ENCODE measurements at places on chromosomes 7 and 10. TPM values are rescaled to one million over a fixed set of nuclear protein-coding genes. Genes with fewer than 3 reads are reported as not detected.

GRCh38 chr10:8146650-8147049 is 92.2 kb downstream of the GATA3 start:
- peaks cover 2% of the 10 kb centered on the region for H3K4me1 ChIP-seq
- DNase-seq = no peak
- no peak overlapping the region for H3K27ac ChIP-seq
- peaks cover 57% of the 10 kb centered on the region for H3K27me3 ChIP-seq
- no peaks in the 10 kb centered on the region for H3K36me3 ChIP-seq

GRCh38 chr10:359762-360161 is 224.5 kb downstream of the ZMYND11 start:
- no peak overlapping the region for H3K4me3 ChIP-seq
- no peaks in the 10 kb centered on the region for H3K27me3 ChIP-seq
- peaks cover 35% of the 10 kb centered on the region for H3K36me3 ChIP-seq
- H3K27ac ChIP-seq = peak overlapping the region; percentile 65
- peaks cover 24% of the 10 kb centered on the region for H3K4me1 ChIP-seq

DNA sequence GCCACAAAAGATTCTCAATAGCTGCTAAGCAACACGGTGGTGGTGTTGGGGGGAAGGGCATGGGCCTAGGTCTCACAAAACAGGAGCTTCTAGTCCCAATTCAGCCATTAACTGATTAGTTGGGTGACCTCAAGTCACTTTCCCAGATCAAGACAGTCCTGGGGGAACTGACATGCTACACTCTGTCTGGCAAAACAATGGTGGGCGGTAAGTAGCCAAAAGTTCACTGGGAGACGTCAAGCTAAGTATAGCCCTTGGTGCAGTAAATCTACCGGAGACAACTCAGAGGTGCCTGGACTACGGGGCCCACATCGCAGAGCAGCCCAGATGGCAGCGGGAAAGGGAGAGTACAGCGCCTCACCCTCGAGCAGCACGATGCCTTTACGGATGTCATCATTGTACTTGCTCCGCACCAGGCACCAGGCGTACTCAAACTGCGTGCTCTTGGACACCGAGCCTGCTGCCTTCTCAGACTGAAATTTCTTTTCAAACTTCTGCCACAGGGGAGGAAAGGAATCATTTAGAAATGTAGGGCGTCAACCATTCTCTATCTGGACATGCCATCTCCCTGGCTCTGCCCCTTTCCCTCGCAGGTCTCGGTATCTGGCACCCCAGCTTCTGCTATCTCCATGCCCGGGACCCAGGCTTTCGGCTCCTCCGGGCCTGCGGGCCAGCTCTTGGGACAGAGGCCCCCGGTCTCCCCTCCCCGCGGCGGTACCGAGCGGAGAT is 1.1 kb downstream of the FIS1 start:
- DNase-seq = no peak
- H3K4me3 ChIP-seq = peak overlapping the region; percentile 97
- peaks cover 7% of the 10 kb centered on the region for H3K36me3 ChIP-seq
- peaks cover 13% of the 10 kb centered on the region for H3K4me1 ChIP-seq
- H3K27ac ChIP-seq = peak overlapping the region; percentile 56
- H3K27me3 ChIP-seq = no peaks in the 10 kb centered on the region

DNA sequence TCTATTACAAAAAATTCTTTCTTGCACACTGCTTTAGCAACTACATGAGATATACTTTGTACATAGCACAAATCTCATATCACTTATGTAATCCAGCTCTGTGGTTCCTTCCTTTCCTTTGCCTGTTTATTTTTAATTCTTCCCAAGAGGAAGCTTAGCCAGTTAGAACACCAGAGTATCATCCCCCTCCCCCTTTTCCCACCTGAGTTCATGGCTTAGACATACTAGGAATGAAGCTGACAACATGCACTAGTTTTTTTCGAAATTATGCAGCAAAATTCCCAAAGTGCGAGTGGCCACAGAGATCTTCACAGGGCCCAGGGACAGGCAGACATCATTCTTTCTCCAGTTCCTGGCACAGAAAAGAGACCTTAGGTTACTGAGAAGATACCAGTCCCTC is 17.8 kb downstream of the CAV1 start:
- H3K36me3 ChIP-seq = no peaks in the 10 kb centered on the region
- no peak overlapping the region for H3K4me3 ChIP-seq
- DNase-seq = no peak
- no peak overlapping the region for H3K27ac ChIP-seq

DNA sequence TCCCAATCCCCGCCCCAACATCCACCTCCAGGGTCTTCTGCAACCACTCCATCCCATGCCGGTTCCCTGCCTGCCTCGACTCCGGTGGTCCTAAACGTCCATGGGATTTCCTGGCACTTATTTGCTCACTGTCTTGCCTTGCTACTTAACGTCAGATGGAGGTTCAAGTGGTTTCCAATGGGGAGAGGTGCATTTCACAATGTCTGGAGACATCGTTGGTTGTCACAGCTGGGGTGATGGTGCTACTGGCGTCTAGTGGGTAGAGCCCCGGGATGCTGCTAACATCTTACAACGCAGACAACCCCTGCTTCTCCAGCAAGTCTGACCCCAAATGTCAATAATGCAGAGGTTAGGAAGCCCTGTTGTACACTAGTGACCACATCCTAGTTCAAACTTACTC is 82.9 kb upstream of the ANLN start:
- no peak overlapping the region for H3K27ac ChIP-seq
- DNase-seq = no peak
- H3K4me3 ChIP-seq = no peak overlapping the region
- peaks cover 1% of the 10 kb centered on the region for H3K36me3 ChIP-seq

DNA sequence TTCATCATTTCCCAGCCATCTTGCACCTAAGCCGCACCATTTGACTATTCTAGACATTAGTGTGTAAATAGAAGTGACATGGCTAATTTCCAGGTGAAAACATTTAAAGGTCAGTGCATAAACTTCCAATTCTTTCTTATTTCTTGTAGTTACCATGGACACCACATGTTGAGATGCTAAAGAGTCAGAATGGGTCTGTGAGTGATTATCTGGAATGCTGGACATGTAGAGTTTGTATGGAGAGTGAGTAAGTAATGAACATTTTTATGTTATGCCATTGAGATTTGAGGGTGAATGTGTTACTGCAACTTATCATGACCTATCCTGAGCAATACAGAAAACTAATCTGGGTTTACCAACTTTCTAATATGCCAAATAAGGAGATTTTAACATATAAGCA is 60.4 kb downstream of the MEOX2 start:
- no peak for DNase-seq
- H3K4me3 ChIP-seq = no peak overlapping the region
- H3K4me1 ChIP-seq = no peaks in the 10 kb centered on the region
- H3K36me3 ChIP-seq = no peaks in the 10 kb centered on the region
- no peak overlapping the region for H3K27ac ChIP-seq

DNA sequence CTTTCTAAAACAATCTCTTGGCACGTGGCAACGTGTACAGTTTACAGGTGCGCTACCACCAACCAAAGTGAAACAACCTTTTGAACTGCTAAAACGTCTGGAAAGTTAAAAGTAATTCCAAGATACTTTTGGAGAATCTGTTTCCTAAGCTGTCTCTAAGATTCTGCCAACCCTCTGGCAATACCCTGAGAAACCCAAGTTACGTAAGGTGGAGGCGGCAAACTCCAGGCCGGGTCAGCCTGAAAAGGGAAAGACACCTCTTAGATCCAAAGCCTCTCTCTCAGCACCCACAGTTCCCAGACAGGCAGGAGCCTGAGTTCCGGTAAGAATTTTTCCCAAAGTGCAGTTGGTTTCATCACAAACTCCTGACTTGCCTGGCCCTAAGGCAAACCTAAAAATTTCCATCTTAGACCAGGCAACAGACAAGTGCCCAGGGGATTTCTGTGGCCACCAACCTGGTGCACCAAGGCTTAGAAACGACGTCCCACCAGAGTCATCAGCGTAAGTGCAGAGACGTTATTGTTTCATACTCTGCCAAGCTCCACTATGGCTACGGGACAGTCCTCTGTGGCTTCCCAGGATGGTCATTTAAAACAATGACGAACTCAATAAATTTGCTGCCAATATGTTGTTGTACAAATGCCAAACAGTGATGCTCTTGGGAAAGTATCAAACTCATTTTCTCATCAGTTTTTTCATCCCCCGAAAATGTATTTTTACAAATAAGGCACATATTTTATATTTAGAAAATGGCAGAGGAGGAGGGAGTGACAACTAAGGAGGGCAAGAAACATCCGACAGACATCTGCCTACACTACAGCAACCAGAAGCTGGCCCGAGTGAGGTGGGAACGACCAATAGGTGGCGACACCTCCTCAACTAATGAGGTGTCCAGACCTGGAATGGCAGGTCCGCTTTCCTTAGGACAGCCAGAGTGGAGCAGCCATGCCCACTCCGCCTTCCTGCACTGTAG is 205.8 kb upstream of the FRMD4A start:
- H3K4me3 ChIP-seq = no peak overlapping the region
- peaks cover 10% of the 10 kb centered on the region for H3K36me3 ChIP-seq
- peaks cover 24% of the 10 kb centered on the region for H3K4me1 ChIP-seq
- DNase-seq = peak; percentile 59

DNA sequence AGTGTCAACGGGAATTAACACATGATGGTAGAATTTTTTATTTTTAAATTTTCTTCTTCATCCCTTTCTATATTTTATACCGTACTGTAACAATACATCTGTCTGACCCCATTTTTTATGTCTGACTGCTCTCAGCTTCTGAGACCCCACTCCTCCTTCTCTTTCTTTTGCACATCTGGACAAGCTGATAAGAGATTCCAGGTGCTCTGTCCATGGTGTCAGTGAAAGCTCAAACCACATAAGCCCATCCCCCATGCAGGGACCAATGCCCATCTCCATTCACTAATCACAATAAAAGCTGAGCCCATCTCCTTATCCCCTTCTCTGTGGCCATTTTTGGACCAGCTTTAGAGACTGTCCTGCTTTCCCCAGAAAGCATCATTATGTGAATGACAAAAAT is 8.7 kb downstream of the GSDME start:
- DNase-seq = no peak
- no peak overlapping the region for H3K4me3 ChIP-seq
- no peaks in the 10 kb centered on the region for H3K27me3 ChIP-seq
- peaks cover 19% of the 10 kb centered on the region for H3K36me3 ChIP-seq
- no peak overlapping the region for H3K27ac ChIP-seq

GRCh38 chr7:108103558-108104298 is 26.4 kb downstream of the LAMB4 start:
- no peak for DNase-seq
- peaks cover 8% of the 10 kb centered on the region for H3K4me1 ChIP-seq
- H3K36me3 ChIP-seq = no peaks in the 10 kb centered on the region

GRCh38 chr7:42940985-42941847 is 9.0 kb downstream of the MRPL32 start:
- H3K27me3 ChIP-seq = no peaks in the 10 kb centered on the region
- H3K36me3 ChIP-seq = peaks cover 6% of the 10 kb centered on the region
- H3K27ac ChIP-seq = no peak overlapping the region
- DNase-seq = peak; percentile 72
- no peak overlapping the region for H3K4me3 ChIP-seq

- no peaks in the 10 kb centered on the region for H3K36me3 ChIP-seq
- DNase-seq = peak; percentile 74
- H3K4me1 ChIP-seq = no peaks in the 10 kb centered on the region
- peaks cover 35% of the 10 kb centered on the region for H3K27me3 ChIP-seq
These were observed 7.5 kb upstream of the RBP3 start for GRCh38 chr10:47340608-47341170.

- DNase-seq = no peak
- H3K36me3 ChIP-seq = no peaks in the 10 kb centered on the region
- H3K4me3 ChIP-seq = no peak overlapping the region
- no peaks in the 10 kb centered on the region for H3K4me1 ChIP-seq
These were observed 190.4 kb downstream of the AHR start for GRCh38 chr7:17488829-17489228.

GRCh38 chr7:137434946-137435345 is 91.4 kb upstream of the PTN start:
- H3K4me3 ChIP-seq = no peak overlapping the region
- H3K36me3 ChIP-seq = no peaks in the 10 kb centered on the region
- peaks cover 2% of the 10 kb centered on the region for H3K4me1 ChIP-seq
- DNase-seq = no peak

DNA sequence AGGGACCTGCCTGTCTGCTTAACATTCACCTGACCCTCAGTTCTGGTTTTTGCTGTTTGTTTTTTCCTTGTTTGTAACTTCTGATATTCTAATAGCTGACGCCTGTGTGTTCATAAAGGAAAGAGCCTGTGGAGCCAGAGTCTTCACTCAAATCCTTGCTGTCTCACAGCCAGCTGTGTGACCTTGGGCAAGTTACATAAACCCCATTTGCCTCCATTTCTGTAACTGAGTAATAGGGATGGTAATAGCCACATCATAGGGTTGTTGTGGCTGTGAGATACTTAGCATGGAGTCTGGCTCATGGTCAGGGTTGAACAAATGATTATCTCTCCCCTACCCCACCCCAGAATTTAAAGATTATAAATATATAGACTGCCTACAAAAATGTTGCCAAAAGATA is 27.0 kb downstream of the WBP1L start:
- H3K36me3 ChIP-seq = no peaks in the 10 kb centered on the region
- H3K4me1 ChIP-seq = peaks cover 32% of the 10 kb centered on the region
- no peak for DNase-seq
- no peak overlapping the region for H3K27ac ChIP-seq
- H3K4me3 ChIP-seq = no peak overlapping the region

GRCh38 chr7:71770269-71770907 is 638.4 kb downstream of the GALNT17 start:
- H3K4me1 ChIP-seq = no peaks in the 10 kb centered on the region
- H3K27me3 ChIP-seq = peaks cover 4% of the 10 kb centered on the region

DNA sequence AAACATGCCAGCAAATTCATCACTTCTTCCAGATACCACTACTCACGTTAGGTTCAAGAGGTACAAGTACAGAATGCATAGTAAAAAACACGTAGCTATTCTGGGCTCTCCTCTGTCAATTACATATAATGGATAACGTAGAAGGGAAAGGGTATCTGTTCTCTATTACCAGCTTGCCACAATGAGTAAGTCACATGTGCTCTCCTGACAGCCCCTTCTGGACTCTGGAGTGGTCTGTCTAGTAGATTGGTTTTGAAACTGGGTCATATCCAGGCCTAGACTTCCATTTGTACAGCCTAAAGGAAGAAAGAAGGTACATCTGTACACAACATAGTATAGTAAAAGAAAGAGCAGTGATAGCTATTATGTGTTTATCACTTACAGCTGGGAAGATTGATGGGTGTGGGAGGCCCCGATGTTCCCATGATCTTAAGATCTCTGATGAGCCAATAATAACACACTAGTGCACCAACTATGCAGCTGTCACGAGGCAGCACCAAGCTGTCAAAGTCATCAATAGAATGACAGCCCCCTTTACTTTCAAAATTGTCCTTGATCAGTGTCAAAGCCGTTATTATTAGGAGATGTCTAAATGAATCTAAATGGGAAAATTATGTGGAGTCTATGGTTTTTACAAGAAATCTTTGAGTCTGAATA is 161.9 kb upstream of the AGK start:
- H3K4me1 ChIP-seq = no peaks in the 10 kb centered on the region
- H3K4me3 ChIP-seq = no peak overlapping the region
- H3K27ac ChIP-seq = no peak overlapping the region
- H3K36me3 ChIP-seq = no peaks in the 10 kb centered on the region
- no peak for DNase-seq

RADIL gene
- total RNA-seq = 2.0 TPM

RELN gene
- 5.4 TPM for total RNA-seq

ZFAND2A gene
- total RNA-seq = 14.1 TPM

MINDY4 gene
- 14.3 TPM for total RNA-seq

VCL gene
- total RNA-seq = 107 TPM

SEMA3C gene
- 136 TPM for total RNA-seq

All from progenitor cell of endocrine pancreas (in vitro differentiated cells).